Fibroblast of skin of right biceps (primary cell): ENCODE measurements at places on chromosomes 5 and 9.

DNA sequence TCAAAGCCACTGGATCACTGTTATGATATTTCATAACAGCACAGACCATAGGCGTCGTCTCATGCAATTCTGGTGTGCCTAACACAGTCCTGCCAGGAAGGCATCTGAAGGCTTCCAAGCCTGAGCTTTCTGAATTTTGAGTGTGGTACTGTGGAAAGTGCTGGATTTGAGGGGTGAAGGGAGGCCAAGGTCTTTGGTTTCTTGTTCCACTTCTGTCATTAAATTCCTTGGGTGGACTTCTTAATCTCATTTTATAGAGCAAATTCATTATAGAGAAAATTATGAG is 441.3 kb upstream of the PIK3R1 start:
- no peak for DNase-seq

DNA sequence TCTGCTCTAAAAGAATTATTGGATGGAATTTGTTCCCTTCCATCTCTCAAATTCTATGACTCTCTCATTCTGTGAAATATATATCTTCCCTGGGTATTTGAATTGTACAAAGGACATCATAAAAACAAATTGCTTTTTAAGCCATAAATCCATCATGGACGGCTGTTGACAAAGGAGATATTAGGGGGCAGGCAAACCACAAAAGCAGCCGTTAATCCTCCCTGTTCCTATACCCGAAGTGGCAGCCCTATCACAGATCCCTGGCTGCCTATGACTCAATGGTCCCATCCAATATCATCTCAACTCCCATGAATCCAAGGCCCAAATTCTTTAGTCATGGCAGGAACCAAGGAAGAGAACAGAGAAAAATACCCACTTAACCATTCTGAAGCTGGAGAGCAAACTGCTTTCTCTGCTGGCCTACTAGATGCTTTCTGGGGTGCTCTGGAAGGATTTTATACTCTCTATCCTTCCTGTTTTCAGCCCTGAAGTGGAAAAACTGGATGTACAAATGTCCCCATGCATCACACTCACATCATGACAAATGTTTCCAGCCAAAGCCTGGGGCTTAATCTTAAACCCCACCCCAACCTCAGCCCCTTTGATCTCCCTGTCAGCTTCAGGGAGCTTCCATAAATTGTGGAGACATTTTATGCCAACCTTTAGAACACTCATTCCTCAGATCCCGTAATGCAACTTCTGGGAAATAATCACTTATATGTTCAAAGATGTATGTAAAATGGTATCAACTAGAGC is 59.5 kb downstream of the FAM114A2 start:
- DNase-seq, result peak; percentile 7

- peak; percentile 90 for DNase-seq
Measured at GRCh38 chr9:76560481-76560922, 101.5 kb downstream of the GCNT1 start.

DNA sequence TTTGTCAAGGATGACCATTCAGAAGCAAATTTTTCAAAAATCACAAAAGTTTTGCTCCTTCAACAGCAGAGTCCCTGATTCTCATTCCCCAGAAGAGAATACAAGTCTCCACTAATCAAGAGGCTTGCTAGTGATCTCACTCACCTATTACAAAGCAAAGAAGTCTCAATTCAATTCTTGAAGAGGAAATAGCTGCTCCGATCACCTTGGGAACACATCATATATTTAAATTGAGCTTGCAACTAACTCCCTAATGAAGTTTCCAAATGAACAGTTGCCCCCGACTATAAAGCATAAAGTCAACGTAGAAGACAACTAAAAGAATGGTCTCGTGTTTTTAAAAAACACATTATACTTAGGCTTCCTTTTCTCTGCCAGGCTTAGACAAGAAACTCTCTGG is 1.6 kb downstream of the LIFR start:
- no peak for DNase-seq

GRCh38 chr5:81782811-81783210 is 31.9 kb upstream of the SSBP2 start:
- peak; percentile 44 for DNase-seq

- peak; percentile 10 for DNase-seq
Measured at GRCh38 chr5:132459983-132460838, 30.4 kb downstream of the IRF1 start.

DNA sequence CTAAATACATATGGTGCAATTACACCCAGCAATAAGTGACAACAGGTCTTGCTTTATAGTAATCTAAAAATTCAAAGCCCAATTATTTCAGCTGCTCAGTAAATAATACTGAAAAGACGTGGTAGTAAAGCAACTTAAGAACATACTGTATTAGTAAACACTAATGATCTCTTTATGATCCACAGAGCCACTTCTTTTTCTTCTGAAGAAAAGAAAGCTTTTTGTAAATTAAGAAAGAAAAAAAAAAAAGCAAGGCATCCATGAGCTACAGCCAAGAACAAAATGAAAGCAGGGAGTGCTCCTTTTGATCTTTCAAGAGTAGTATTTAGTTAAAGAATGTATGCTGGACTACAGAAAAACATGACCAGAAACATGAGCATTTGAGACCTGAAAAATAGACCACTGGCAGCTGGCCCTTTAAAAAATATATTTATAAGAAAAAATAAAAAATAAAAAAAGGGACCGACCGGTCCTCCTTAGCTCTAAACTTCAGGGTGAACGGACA is 348.7 kb downstream of the GLIS3 start:
- DNase-seq, result no peak
